ENCODE measurements at places on chromosomes 7 and 10.

DNA sequence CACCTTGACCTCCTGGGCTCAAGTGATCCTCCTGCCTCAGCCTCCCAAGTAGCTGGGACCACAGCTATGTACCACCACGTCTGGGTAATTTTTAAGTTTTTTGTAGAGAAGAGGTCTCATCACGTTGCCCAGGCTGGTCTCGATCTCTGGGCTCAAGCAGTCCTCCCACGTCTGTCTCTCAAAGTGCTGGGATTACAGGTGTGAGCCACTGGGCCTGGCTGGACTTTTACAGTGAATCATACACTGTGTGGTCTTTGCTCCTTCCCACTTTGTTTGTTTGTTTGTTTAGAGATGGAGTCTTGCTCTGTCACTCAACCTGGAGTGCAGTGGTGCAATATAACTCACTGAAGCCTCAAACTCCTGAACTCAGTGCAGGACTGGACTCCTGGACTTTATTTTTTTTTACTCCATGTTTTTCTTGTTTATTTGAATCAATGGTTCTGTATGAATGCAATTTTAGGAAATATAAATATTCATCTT is 12.5 kb downstream of the PPIA start:
- no peak for DNase-seq

- no peak for DNase-seq
These were observed 223.6 kb downstream of the IPMK start for GRCh38 chr10:58044072-58044471.

DNA sequence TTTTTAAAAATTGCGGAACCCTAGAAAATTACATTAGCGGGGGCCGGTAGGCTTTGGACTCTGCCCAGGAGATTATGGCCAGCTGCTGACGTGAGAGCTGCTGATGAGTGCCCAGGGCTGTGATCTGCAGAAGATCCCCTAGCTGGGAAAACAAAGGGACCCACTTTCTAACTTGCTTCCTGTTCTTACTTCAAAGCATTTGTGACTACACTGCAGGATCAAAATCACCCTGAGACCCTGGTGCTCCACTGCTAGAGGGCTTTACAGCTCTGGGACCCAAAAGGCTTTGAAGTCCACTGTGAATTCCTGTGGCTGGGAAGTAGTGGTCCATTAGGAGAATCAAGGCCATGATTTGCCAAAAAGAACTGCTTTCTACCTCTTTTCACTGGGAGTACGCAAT is 499.4 kb upstream of the AKR1E2 start:
- no peak for DNase-seq

GRCh38 chr7:142854372-142855113 is at the start of gene EPHB6:
Gene EPHB6, plus strand, starts transcription at chr7:142855076. Its CDS starts 8,152 bp downstream, at chr7:142863228.
- peak; percentile 71 for DNase-seq

DNA sequence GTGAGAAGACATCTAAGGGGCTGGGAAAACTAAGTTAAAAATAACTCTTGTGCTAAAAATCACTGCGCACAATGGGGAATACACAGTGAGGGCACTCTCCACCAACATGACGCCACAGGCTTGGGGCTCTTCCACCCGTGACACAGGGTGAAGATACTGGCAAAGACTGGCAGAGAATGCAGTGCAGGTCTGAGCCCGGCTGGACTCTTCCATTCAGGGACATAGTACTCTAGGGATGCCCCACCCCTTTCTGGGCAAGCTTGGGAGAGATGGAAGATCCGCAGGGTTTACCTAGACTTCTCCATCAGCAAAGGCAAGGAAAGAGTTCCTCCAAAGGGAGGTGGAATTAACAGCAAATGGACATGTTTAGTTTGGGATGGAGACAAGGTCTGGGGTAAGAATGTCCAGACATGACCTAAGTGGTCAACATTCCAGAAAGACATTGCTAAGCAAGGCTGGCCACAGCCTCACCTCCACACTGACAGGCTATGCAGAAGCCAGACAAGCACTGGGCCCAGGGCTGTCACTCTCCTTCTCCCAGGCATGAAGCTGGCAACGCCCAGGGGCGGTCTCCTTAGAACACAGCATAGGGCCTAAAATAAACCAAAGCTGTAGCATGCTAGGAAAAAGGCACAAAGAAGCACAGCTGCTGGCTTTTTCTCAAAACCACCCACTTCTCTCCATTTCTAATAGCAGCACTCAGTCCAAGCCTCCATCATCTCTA is 28.1 kb downstream of the XPNPEP1 start:
- DNase-seq: no peak

GRCh38 chr7:110337646-110338045 is 753.3 kb upstream of the LRRN3 start:
- no peak for DNase-seq

- no peak for DNase-seq
These were observed 84.0 kb upstream of the ANLN start for GRCh38 chr7:36305648-36306047.

GRCh38 chr10:102872163-102872562 is 2.9 kb downstream of the AS3MT start:
- no peak for DNase-seq

DNA sequence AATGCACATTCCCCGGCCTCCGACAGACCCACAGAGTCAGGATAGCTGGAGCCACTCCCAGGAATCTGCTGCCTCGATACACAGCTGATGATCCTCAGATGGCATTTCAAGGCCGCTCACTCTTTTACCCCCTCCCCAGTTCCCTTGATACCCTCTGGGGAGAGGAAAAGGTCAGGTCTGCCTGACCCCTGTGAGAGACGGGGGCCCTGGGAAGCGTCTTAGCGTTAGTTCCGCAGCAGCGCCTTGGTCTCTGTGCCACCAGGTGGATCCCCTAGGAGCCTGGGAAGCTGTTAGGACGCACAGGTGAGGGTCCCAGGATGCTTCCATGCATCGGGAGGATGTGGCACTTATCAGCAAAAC is 420.5 kb upstream of the FOXK1 start:
- no peak for DNase-seq

DNA sequence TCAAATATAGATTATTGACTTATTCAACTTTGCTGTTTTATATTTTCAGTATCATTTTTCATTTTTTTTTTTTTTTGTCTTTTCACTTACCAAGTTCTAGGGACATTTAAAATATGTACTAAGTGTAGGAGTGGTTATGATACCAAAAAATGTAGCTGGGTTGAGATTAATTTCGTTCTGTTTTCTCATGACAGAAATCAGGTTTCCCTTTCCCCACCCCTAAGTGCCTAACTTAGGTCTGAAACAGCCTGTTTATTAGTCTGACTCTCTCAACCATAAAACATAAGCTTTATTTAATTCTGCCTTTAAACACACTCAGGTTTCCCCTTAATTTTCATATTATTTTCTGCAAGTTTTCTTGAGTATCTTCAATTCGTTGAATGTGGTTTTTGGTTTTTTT is 22.1 kb downstream of the TMEM106B start:
- no peak for DNase-seq

GRCh38 chr10:3538656-3539531 is 246.1 kb downstream of the KLF6 start:
- no peak for DNase-seq

DNA sequence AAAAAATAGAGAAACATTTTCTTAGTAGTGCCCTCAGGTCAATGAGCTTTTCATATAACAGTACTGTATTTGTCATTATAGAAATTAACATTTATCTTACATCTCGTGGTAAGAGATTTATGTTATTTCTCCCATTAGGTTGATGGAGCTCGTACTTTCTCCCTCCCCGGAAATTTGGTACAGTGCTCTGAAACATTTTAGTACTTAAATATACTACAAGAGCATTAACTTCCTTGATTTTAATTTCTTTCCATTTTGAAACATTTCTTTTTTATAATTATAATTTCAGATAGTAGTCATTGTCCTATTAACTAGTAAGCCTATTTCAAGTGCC is 205.4 kb downstream of the MBL2 start:
- DNase-seq: no peak

- no peak for DNase-seq
These were observed 274.5 kb downstream of the INHBA start for GRCh38 chr7:41428381-41428780.

DNA sequence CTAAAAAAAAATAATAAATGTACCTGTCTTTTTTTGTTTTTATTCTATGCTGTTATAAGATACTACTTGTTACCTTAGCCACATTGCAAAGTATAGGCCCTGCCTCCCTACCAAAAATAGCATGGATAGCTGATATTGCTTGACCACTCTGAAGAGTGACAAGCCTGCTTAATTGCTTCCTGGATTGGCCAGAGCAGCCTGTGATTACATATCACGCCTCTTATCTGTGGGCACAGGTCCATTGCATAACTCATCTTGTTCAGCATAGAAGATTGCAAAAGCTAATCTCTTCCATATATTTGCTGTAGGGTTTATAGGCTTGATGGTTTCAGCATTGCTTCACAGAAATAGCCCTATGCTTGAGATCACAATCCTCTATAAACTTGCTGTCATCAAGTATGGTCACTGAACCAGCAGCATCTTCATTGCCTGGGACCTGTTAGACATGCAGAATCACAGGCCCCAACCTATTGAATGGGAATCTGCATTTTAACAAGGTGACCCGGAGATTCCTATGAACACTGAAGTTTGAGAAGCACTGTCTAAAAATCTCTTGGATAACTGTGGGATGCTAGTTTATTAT is 280.8 kb upstream of the CDC14C start:
- no peak for DNase-seq

- DNase-seq: no peak
These were observed 95.1 kb upstream of the LRGUK start for GRCh38 chr7:134031835-134032617.

GRCh38 chr10:110279407-110279986 is 25.2 kb downstream of the SMNDC1 start:
- peak; percentile 76 for DNase-seq

GRCh38 chr7:45099891-45100760 is 11.4 kb upstream of the NACAD start:
- no peak for DNase-seq

GRCh38 chr10:124985162-124985561 is 43.2 kb downstream of the ZRANB1 start:
- no peak for DNase-seq

DNA sequence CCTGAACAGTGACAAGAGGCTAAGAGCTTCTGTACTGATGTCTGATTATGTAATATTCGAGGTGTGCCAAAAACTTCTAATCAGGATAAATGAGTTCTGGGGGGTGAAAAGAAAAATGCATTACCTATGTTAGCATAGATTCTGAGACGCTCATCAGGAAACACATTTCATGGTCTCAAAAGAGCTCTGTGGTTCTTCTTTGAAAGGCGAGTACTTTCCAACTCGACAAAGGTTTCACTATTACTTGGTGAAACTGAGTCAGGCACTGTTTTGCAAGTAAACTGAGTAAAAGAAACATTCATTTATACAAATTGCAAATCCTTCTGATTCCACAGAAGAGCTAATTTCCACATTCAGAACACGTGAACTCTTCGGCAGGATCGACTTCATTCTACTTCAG is 523.2 kb downstream of the GATA3 start:
- no peak for DNase-seq

DNA sequence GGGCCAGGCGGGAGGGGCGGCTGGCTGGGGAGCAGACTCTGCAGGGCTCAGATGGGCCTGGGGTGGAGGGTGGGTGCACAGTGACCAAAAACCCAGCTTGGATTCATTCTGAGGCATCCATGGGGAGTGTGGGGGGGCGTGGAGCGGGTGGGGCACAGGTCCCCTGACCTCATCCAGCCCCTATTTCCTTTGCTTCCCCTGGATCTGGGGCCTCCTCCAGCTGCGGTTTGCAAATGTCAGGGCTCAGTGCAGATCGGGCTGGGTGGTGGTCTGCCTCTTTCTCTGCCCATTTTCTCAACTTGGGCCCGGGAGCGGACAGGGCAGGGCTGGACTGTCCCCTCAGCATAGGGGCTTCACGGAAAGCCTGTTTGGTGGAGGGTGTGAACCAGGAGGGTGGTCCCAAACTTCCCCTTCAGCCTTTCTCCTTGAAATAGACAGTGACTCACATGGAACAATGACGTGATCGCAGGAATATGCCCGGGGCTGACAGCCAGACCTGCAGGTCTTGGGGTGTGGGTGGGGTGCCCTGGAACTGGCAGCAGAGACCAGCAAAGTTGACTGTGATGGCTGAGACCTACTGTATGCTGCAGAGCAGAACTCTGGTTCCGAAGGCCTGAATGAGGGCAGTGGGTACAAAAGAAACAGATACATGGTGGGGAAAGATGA is 72.9 kb upstream of the PODXL start:
- DNase-seq: no peak

GRCh38 chr7:42380401-42380800 is 143.4 kb upstream of the GLI3 start:
- DNase-seq: no peak

DNA sequence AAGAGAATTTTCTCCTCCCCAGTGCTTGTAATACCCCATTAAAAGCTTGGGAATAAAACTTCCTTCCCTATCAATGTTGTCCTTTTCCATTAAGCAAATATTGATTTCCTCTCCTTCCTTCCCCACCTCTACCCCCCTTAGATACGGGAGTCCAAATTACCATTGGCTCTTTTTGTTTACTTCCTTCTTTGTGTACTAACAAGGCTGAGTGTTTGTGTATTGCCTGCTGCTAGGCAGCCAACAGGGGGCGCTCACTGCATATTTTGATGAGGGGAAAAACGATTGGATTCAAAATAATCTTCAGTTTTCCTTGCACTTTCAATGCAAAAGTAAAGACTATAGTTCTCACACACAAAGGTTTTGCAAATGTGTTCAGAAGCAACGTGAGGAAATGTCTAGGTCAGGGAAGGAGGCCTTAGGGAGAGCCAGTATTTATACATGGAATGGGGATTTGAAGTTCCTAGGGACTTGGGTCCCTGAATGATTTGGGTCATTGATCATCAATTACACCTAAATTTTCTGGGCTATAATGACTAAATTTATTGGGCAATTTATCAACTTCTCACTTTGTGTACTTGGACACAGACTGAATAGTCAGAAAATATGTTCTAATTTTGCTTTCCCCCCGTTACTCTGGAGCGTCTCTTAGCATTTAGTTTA is 23.6 kb upstream of the VPS41 start:
- peak; percentile 27 for DNase-seq

DNA sequence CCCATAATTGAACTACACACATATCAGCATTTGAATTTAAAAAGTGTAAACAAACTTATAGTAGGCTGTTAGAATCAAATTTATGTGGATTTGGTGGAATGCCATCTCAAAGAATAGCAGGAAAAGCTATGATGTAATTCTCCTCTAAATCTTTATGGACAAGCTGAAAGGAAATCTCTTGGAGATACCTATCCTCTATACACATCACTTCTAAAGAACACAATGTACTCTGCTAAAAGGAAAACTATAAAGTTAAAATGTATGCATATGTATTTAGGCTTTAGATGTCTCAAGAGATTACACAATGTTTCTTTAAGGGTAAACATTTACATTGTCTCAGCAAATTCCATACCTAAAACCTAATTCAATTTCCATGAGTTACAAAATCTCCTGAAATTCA is 323.3 kb downstream of the CRPPA start:
- no peak for DNase-seq

Data from CD8-positive, alpha-beta T cell (primary cell).